Vagina (tissue), 2 donors: ENCODE measurements at places on chromosomes 4 and X. TPM values are rescaled to one million over a fixed set of nuclear protein-coding genes. Genes with fewer than 3 reads are reported as not detected.

Gene PPBP
- total RNA-seq = not detected

Gene FREM3
- not detected for total RNA-seq

Gene F11
- total RNA-seq = not detected

Gene SHOX
- total RNA-seq = not detected

Gene DNAJB14
- 24.3 TPM for total RNA-seq

Gene SRPK3
- 0.25 TPM for total RNA-seq

Gene ESX1
- not detected for total RNA-seq

Gene ZDHHC9
- 19.2 TPM for total RNA-seq

DNA sequence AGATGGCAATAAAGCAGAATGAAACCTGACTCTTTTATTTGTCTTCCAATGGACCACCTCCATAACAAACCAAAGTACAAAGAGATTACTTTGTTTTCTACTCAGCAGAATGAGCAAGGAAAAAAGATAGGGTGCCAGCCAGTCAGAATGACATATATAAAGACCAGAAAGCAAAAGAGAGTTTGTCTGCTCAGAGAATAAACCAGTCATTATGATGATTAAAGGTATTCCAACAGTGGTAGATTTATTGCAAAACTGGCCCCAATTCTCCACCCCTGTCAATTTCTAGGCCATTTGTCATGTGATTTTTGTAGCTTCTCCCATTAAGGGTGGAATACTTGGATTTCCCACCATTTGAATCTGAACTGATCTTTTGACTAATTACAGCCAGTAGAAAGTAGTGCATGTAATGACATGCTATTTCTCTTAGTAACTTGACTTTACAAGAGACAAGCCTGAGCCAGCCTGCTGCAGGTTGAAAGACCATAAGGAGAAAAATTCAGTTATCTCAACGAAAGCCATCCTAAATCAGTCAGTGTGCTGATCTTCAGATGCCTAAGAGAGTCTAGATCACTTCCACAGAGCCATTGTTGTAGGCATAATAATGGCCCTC is 203.1 kb downstream of the EPHA5 start:
- H3K4me1 ChIP-seq = no peaks in the 10 kb centered on the region
- H3K36me3 ChIP-seq = no peaks in the 10 kb centered on the region
- DNase-seq = no peak
- H3K27ac ChIP-seq = no peak overlapping the region
- H3K4me3 ChIP-seq = no peak overlapping the region
- no peaks in the 10 kb centered on the region for H3K27me3 ChIP-seq

DNA sequence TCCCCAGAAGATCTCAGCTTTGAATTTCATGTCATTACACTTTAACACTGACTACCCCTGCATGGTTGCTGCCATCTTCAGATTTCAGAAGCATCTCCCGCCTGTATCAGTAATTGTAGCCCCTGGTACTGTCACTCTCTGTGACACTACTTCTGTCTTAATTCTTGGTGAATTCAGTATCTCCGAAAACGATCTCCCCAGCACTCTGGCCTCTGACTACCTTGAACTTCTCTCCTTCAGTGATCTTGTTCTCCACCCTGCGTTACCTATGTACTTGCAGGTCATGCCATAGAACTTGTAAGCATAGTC is 53.8 kb upstream of the ABCG2 start:
- no peaks in the 10 kb centered on the region for H3K27me3 ChIP-seq
- no peak overlapping the region for H3K4me3 ChIP-seq
- H3K36me3 ChIP-seq = no peaks in the 10 kb centered on the region
- H3K27ac ChIP-seq = no peak overlapping the region
- no peaks in the 10 kb centered on the region for H3K4me1 ChIP-seq
- no peak for DNase-seq

- no peaks in the 10 kb centered on the region for H3K36me3 ChIP-seq
- H3K27me3 ChIP-seq = no peaks in the 10 kb centered on the region
- H3K4me3 ChIP-seq = no peak overlapping the region
- no peaks in the 10 kb centered on the region for H3K4me1 ChIP-seq
Observed at GRCh38 chr4:122500852-122501501, 44.5 kb upstream of the IL2 start.

- H3K36me3 ChIP-seq = no peaks in the 10 kb centered on the region
- no peak for DNase-seq
- H3K27me3 ChIP-seq = no peaks in the 10 kb centered on the region
- H3K4me3 ChIP-seq = no peak overlapping the region
Observed at GRCh38 chrX:76253432-76253831, 80.6 kb downstream of the PBDC1 start.

GRCh38 chr4:86508436-86508835 is 85.7 kb upstream of the PTPN13 start:
- H3K27me3 ChIP-seq = no peaks in the 10 kb centered on the region
- H3K4me1 ChIP-seq = peaks cover 18% of the 10 kb centered on the region
- peak overlapping the region; percentile 51 for H3K27ac ChIP-seq
- H3K36me3 ChIP-seq = no peaks in the 10 kb centered on the region
- peak overlapping the region; percentile 22 for H3K4me3 ChIP-seq
- no peak for DNase-seq

DNA sequence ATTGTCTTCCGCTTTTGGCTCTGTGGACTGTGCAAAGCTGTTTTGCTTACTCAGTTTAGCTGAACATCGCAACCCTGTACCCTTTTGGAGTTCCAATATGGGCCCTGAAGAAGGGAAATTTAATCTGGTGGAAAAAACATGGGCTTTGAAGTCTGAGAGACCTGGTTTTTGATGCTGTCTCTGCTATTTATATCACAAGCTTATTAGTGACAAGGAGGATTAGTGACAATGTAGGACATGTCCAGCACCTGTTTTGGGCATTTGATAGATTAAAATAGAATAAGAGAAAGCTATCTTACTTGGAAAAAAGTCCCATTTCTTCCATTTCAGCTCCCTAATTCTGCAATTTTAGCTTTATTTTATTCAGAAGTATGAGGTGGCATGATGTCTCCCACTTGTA is 417.3 kb downstream of the SPRY1 start:
- no peaks in the 10 kb centered on the region for H3K27me3 ChIP-seq
- H3K27ac ChIP-seq = no peak overlapping the region
- H3K36me3 ChIP-seq = no peaks in the 10 kb centered on the region

GRCh38 chr4:52199574-52200338 is 148.7 kb downstream of the SPATA18 start:
- DNase-seq = no peak
- H3K27ac ChIP-seq = no peak overlapping the region
- H3K4me3 ChIP-seq = no peak overlapping the region
- no peaks in the 10 kb centered on the region for H3K4me1 ChIP-seq
- no peaks in the 10 kb centered on the region for H3K27me3 ChIP-seq

- no peak overlapping the region for H3K4me3 ChIP-seq
- H3K27ac ChIP-seq = no peak overlapping the region
- H3K36me3 ChIP-seq = no peaks in the 10 kb centered on the region
- no peaks in the 10 kb centered on the region for H3K4me1 ChIP-seq
- H3K27me3 ChIP-seq = no peaks in the 10 kb centered on the region
- no peak for DNase-seq
Observed at GRCh38 chrX:86946569-86946968, 571.0 kb upstream of the KLHL4 start.

GRCh38 chr4:108943976-108944591 is 181.2 kb upstream of the ETNPPL start:
- no peaks in the 10 kb centered on the region for H3K36me3 ChIP-seq
- no peak for DNase-seq
- no peaks in the 10 kb centered on the region for H3K4me1 ChIP-seq
- no peaks in the 10 kb centered on the region for H3K27me3 ChIP-seq
- no peak overlapping the region for H3K4me3 ChIP-seq

GRCh38 chr4:124936427-124936826 is 223.9 kb upstream of the ANKRD50 start:
- no peaks in the 10 kb centered on the region for H3K36me3 ChIP-seq
- no peak for DNase-seq
- H3K27me3 ChIP-seq = no peaks in the 10 kb centered on the region
- H3K27ac ChIP-seq = no peak overlapping the region

DNA sequence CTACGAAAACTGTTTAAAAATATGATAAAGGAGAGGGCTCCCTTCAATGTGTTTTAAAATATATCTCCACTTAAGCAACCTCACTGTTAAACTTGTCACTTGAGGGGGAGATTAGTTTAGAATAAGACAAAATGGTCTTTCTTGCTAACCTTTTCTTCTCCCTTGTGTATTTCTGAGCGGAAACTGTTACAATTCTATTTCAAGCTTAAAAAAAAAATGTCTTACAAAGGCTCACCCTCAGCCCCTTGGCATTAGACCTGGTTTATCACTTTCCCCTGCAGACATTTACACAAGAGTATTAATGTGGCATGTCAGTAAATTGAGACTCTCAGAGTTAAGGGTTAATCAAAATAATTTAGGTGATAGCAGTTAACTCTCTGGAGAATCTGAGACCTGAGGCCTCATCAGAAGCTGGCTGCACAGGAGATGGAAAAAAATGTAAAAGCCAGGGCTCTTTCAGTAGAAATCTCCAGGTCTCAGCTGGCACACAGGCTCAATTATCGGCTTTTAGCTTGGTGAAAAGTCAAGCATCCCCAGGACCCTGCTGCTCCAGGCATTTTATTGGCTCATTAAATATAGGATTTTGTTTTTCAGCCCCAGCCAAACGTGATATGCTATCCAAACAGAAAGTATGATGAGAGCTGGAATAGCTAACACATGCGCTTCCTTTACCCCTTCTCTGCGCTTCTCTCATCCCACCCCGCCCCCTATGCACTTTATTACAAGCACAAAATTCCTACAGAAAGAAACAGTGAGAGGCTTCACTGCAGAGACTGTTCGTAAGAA is 130.5 kb downstream of the PPA2 start:
- H3K36me3 ChIP-seq = no peaks in the 10 kb centered on the region
- no peak for DNase-seq
- H3K4me1 ChIP-seq = peaks cover 4% of the 10 kb centered on the region
- no peaks in the 10 kb centered on the region for H3K27me3 ChIP-seq

DNA sequence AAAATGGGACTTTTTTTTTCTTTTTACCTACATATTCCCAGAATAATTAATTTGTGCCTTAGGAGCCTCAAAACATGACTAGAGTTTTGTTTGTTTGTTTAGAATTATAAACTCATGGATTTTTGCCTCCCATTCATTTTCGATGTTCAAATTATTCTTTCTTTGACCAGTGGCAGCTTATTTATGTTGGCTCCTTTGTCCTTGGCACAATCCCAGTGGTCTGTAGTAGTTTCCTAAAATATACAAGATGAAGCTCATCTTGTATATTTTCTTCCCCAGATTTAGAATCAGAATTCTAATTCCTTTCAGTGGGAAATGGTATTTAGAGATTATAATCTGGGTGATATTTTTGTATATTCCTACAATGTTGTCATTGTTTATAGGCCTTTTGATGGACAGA is 27.2 kb downstream of the DCK start:
- no peak overlapping the region for H3K27ac ChIP-seq
- H3K36me3 ChIP-seq = no peaks in the 10 kb centered on the region
- no peaks in the 10 kb centered on the region for H3K27me3 ChIP-seq
- no peaks in the 10 kb centered on the region for H3K4me1 ChIP-seq
- no peak overlapping the region for H3K4me3 ChIP-seq

DNA sequence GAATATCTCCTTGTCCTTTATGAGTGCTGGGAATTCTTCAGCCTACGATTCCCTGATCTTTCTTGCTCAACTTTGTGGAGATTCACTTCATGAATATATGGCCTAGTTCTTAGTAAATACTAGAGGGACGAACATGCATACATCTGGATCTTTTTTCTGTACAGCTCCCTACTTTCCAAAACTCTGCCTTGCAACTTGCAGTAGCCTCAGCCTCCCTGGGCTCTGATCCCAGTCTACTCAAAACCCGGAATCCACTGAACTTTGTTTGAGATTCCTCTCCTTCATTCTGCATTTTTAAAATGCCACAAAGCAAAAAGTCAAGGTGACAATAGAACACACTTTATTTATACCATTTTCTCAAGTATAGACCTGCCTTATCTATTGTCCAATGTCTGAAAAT is 50.0 kb upstream of the PCDH7 start:
- no peaks in the 10 kb centered on the region for H3K36me3 ChIP-seq
- no peak overlapping the region for H3K4me3 ChIP-seq
- DNase-seq = no peak
- no peaks in the 10 kb centered on the region for H3K4me1 ChIP-seq
- no peak overlapping the region for H3K27ac ChIP-seq

GRCh38 chr4:12884846-12885796 is 599.0 kb downstream of the RAB28 start:
- H3K4me3 ChIP-seq = no peak overlapping the region
- H3K27me3 ChIP-seq = no peaks in the 10 kb centered on the region
- no peaks in the 10 kb centered on the region for H3K36me3 ChIP-seq
- no peak overlapping the region for H3K27ac ChIP-seq
